ENCODE measurements at places on chromosomes 1 and 21.

GRCh38 chr1:193417403-193417802, 231.0 kb upstream of the B3GALT2 start:
- no peak for DNase-seq

GRCh38 chr1:110184446-110184845, 25.7 kb upstream of the KCNC4 start:
- no peak for DNase-seq

- no peak for DNase-seq
These were observed 16.2 kb upstream of the RNPC3 start for GRCh38 chr1:103509250-103509649.

DNA sequence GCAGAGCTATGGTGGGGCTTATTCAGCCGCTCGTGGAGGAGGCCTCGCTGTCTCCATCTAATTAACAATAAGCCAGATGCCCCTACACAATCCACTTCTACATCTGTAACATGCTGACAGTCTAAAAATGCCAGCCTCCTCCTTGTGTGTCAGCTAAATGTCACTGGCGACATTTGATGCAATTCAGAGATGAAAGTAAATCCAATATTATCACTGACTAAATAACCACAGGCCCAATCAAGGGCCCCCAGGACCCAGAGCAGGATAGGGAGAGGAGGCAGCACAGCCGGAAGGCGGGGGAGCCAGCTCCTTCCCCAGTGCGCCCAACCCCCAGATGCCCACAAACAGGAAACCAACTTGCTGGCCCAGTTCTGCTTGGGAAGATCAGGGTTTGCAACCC, 76.6 kb downstream of the DMRTA2 start:
- no peak for DNase-seq

- DNase-seq, result no peak
These were observed 32.5 kb upstream of the COL6A2 start for GRCh38 chr21:46065215-46065913.

DNA sequence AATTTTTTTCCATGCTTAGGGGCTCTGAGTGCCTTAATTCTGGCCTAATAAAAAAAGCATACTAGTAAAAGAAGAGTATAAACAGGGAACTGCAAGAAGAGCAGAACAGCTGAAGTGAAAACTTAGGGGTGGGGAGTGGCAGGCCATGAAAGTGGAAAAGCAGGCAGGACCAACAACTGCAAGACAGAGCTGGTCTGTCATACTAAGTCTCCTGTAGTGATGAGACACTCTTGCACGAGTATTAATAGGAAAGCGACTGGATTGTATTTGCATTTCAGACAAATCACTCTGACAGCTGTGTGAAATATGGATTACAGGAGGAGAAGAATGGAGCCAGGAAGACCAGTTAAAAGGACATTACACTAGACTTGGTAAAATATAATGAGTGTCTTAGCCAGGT, 449.9 kb downstream of the NUF2 start:
- DNase-seq, result no peak

DNA sequence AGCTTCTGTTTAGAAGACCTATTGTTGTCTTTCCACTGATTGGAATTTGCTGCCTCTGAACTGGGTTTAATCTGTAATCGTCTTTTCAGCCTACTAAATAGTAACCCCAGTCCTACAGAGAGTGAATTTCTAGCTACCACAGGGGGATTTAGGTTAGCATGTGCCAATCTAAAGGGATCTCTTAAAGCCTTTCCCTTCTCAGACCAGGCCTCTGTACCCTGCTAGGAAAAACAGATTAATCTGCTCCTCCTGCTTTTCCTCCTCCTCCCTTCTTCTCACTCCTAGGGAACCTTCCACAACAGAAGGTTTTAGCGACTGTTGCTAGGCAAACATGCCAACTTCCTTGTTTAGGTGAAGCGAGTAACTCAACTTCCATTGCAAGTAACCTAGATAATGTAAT, 1.3 kb upstream of the RC3H1 start:
- peak; percentile 14 for DNase-seq

DNA sequence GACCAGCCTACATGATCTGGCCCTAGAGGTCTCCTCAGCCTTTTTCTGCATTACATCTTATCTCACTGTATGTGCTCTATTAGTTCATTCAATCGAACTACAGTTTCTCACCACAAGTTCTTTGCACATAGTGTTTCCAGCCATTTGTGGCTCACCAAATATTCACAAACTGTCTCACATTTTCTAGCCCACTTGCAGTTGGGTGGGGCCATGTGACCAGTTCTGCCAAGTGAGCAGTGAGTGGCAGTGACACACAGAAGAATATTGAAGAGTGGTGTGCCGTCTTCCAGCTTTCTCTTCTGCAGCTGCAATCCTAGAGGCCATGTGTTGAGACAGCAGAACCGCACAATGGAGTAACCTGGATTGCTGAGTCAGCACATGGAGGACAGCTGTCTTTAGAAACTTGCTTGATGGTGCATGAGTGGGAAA, 103.2 kb upstream of the ZNF644 start:
- no peak for DNase-seq

DNA sequence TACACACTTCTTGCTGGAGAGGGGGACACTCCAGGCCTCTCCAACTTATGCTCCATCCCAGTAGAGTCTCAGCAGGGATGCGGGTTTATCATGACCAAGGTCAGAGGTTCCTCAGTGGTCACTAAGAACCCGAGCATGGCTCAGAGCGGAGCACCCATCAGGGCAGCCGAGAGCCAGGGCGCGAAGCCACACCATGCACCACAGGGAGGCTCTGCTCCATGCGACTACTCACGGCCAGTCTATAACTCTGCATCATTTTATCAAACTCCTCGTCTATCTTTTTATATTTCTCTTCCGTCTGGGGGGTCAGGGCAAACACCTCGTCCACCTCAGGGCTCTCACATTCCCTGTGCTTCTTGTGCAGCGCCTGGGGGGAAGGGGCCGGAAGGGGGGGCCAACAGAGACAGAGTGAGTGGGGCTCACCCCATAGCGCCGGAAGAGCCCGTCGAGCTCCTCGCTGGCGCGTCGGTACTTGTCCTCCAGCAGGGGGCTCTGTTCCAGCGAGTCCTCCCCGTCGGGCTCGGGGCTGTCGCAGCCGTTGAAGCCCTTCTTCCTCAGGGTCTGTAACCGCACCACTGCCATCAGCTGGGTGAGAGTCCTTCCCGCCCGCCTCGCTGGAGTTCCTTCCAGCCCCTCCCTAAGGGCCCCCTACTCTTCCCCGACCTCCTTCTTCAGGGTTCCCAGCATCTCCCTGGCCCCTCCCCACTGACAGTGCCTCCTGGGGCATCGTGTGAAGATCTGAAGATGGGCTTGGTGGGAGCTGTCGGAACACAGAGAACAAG, 20.0 kb downstream of the MEF2D start:
- no peak for DNase-seq

- no peak for DNase-seq
These were observed 8.2 kb downstream of the CREG1 start for GRCh38 chr1:167545349-167545748.

GRCh38 chr21:44764319-44765230, 37.0 kb downstream of the UBE2G2 start:
- DNase-seq, result no peak

GRCh38 chr1:60906039-60906438, 176.3 kb upstream of the NFIA start:
- DNase-seq, result no peak

DNA sequence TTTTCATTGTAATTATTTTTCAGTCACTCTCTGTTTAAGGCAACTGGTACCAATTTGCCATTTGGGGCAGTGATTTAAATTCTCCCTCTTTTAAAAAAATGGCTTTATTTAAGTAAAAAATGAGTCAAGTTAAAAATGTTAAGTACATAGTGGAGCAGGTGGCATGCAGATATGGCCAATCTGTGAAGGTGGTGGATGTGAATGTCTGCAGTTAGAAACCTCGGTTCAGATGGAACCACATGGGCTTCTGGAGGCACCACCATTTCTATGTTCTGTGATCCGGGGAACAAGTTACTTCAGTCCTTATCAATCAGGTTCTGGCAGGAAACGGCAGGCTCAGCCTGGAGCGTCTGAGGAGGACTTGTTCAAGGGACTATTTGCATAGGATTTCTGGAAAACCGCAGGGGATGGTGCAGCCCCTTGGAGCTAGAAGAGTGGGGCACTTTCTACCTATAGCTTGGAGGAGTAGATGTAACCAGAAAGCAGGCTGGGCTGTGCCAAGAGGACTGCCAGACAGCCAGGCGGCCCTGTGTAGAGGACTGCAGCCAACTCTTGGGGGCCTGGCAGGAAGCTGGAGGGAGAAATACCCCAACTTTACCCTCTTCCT, 12.3 kb downstream of the IGSF21 start:
- no peak for DNase-seq

- no peak for DNase-seq
These were observed 216.9 kb upstream of the SAMSN1 start for GRCh38 chr21:14762734-14763694.

DNA sequence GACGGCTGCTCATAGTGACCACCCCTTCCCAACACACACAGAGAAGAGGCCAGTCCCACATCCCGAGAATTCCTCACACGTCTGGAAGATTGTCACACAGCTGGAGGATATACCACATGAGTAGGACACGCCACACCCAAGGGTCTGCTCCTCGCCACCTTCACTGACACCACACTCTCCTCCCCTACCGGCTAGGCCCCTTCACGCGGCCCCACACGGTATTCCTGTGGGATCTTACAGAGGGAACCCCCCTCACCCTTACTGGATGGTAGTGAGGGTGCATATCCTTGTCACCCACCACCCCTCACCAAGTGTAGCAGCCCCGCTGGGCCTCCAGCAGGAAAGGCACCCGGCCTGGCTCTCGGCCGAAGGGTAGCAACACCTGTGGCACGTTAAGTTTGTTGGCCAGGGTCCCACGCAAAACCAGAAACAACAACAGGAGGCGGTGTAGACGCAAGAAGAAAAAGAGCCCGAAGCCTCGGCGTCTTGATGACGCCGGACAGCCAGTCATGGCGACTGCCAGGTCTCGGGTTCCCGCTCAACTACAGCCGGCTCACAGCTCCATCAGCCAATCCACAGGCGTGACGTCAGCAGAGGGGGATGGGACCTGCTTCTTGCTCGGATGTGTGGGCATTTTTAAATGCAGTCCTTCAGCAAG, at the start of gene NUP210L:
Gene NUP210L (minus strand): TSS at position 540 of the 658 bp plus-strand sequence.
- DNase-seq, result no peak

Data from RKO (cell line).